ENCODE measurements at places on chromosomes 5 and 9.

- no peak for DNase-seq
Observed at GRCh38 chr5:145244788-145245187, 590.4 kb downstream of the PRELID2 start.

- DNase-seq: no peak
Observed at GRCh38 chr5:83000922-83001321, 76.3 kb downstream of the TMEM167A start.

GRCh38 chr5:157371655-157372471 lies 88.2 kb upstream of the NIPAL4 start:
- DNase-seq: no peak

GRCh38 chr5:135997673-135998335 lies 31.0 kb upstream of the TGFBI start:
- DNase-seq: no peak

DNA sequence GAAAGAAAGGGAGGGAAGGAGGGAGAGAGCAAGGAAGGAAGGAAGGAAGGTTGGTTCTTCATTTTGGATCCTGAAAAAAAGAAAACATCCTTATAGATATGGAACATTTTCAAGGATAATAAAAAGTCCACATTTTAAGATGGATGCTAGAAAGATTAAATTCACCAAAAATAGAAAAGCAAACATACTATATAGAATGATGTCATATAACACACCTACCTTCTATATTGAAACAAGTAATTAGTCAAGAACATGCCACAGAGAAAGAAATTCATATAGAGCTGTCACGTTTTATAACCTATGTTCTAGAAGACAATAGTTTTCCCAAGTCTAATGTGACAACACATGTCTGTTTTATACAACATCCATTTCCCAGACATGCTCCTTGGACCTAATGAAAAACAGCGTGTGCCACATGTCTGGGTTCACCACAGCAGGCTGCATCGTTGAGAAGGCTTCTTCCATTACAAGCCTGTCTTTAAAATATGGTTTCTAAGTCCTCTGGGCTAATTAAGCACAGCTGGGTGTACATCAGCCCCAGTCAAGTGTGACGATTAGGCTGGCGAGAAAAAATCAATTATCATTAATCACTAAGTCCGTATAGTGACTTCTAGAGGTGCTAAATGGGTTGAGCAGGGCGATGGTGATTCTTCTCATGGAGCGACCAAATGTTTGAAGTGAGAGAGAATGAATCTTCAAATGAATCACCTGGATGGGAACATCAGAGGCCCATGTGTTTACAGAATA lies 301.8 kb downstream of the TLE1 start:
- DNase-seq: no peak

- no peak for DNase-seq
Observed at GRCh38 chr5:558326-558725, 34.1 kb upstream of the SLC9A3 start.

DNA sequence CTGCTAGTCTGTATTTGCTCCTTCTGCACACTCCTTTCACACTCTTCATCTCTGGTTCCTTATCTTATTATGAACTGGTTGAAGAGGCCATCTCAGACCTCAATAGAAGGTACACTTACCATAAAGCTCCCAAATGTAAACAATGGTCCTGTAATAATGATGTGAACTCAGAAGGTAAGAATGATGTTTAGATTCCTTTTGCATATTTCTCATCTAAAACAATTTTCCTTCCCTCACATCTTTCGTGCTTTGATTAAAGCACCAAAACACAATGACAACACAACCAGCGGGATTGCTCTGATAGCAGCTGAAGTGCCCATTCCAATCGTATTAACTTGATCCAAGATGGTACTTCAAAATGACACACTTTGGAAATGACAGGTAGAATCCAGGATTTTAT lies 34.3 kb downstream of the NFIB start:
- DNase-seq: no peak

DNA sequence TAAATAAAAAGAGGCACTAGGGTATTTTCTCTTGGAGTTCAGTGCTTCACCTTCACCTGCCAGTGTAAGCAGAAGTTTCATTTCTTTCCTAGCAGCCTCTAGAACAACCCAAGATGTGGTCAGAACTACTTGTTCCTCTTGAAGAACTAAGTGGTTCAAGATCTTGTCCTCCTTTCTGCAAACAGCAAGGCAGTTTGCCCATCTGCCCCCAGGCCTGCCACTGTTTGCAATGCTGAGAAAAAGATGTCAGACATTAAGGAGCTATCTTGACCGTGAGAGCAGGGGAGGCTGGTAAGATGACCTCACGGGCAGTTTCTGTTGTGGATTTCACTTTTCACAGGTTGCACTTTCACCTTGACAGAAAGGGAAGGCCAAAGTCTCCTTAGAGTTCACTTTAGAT lies 52.0 kb upstream of the KLF4 start:
- no peak for DNase-seq

- no peak for DNase-seq
Observed at GRCh38 chr5:117800261-117800660, 1188.1 kb downstream of the DTWD2 start.

GRCh38 chr5:55917402-55918086 lies 66.4 kb downstream of the IL31RA start:
- DNase-seq: no peak

DNA sequence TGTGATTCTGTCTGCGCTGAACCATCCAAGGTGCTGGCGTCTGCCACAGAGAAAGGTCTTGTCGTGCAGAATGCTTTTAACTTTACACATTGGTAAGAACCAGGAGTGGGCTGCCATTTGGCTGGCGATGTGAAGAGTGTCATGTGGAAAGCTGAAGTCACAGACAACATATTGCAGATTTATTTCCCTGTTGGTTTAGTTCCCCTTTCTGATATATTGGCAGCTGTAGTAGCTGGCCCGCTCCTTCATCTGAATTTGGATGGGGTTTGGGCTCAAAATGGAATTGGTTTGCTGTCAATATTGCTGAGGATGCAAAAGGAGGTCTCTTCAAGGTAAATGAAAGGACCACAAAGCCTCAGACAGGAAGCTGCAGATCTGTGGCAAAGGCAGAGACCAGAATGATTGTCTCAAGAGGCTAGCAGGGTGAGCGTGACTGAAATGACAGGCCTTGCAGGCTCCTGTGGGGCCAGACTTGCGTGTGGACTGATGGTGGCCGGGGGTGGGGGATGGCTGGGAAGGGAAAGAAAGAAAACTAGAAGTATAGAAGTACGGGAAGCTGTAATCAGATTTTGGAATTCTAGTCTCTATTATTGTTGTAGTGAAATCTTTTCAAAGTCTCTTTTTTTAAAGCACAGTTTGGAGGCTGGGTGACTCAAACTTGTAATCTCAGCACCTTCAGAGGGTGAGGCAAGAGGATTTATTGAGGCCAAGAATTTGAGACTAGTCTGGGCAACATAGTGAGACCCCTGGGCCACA lies 25.1 kb upstream of the CD180 start:
- DNase-seq: peak; percentile 68

DNA sequence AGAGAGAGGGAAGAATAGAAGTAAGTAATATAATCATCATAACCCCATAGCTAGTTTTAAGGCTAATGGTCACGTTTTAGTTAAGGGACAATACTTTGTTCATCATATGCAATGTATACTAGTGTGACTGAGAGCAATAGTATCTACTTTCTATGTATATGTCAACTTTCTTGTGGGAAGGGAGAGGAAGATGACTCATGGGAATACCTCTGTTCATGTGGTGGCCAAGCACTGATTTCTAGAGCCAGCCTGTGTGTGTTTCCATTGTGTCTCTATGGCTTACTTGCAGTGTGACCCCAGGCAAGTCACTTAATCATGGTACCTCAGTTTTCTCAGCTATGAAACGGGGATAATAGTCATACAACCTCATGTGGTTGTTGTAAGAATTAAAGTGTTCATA lies 639.6 kb downstream of the CETN3 start:
- DNase-seq: no peak

GRCh38 chr9:114813717-114814418 lies 8.0 kb upstream of the TNFSF15 start:
- DNase-seq: no peak

DNA sequence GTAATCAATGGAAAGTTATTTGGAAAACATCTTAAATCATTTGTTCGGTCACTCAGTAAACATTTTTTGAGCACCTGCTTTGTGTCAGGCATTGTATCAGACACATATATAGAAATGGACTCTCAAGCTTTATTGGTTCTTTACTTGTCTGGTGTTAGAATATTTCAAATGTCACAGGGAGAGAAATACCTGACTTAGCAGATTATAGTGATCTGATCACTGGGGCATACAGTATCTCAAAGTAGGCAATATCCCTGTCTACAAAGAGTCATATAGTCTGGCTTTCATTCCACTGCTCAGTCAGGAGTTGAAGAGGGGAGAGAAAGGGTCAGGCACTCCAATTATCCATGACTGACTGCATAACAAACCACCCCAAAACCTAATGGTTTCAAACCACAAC lies 30.2 kb downstream of the ENTREP1 start:
- DNase-seq: no peak

GRCh38 chr9:84731696-84732095 lies 62.2 kb downstream of the NTRK2 start:
- DNase-seq: no peak

DNA sequence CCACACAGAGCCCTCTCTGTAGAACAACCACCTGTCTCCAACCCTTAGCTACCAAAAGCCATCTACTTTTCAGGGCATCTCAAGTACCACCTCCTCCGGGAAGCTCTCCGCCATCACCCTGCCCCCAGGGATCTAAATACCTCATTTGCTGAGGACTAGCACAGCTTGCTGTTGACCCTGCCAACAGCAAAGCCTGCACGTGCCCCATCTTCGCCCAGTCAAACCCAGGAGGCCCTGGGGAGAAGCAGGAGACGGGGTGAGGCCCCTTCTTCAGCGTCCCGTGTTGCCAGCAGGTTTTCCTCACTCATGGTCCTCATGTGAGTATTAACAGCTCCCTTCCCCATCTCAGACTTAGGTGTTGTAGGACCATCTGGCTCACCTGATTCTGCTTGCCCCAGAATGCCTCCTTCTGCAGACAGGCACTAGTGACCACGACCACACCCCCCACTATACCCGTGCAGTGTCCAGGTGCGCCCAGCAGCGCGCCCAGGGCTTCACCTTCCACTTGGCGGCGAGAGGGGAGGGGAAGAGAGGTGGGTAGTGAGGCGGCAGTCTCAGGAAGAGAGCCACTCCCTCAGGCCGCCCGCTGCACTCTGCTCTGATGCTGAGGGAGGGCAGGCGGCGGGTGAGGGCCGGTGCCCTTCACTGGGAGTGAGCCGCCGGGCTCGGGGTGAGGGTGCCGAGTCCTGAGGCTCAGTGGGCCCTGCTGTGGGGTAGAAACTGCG lies 11.1 kb downstream of the VAV2 start:
- DNase-seq: no peak

- no peak for DNase-seq
Observed at GRCh38 chr9:83406921-83407320, 131.3 kb downstream of the FRMD3 start.

- DNase-seq: no peak
Observed at GRCh38 chr9:106644661-106645060, 218.3 kb upstream of the ZNF462 start.

DNA sequence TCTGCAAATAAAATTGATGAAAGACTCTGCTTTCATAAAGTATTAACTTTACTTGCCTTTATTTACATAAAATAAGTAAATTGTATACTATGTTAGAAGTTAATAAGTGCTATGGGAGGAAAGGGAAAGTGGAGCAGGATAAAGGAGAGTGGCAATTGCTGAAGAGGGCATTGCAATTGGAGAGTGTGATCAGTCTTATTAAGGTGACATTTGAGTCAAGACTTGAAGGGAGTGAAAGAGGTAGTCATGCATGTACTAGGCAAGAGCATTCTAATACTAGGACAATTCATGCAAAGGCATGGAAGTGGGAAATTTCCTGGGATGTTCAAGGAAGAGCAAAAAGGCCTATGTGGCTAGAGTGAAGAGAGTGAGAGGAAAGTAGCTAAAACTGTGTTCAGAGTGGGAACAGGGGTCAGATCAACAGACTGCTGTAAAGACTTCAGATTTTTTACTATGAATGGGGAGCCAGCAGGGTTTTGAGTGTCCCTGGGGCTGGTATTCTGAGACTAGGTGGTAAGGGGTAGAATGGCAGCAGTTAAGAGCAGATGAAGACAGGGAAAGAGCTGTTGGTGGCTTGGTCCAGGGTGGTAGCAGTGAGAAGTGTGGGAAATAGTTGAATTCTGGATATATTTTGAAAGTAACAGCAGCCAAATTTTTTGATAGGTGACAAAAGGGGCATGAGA lies 182.3 kb upstream of the RIOK2 start:
- DNase-seq: no peak

DNA sequence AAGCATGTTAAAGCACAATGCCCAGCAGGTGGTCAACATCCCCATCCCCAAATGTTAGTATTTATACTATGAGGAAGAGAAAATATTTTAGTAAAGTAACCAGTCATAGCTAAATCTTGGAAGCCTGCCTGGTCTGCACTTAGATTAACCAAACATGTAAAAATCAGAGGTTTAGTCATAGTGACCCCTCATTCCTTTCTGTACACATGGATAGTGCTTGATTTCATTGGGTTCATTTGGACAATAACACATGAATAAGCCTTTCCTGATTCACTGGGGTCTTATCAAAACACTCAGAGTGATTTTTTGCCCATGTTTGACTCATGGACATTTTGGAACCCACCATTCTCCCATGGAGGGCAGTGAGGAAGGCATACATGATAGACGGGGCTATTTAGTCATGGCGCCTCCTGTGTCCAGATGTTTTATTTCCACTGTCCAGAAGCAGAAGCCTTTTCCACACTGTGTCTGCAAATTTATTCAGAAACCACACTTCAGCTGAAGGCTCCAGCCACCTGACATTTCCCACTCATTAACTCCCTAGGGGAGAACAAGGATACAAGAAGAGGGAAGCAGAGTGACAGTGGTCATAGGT lies 32.5 kb downstream of the OR1J1 start:
- no peak for DNase-seq

DNA sequence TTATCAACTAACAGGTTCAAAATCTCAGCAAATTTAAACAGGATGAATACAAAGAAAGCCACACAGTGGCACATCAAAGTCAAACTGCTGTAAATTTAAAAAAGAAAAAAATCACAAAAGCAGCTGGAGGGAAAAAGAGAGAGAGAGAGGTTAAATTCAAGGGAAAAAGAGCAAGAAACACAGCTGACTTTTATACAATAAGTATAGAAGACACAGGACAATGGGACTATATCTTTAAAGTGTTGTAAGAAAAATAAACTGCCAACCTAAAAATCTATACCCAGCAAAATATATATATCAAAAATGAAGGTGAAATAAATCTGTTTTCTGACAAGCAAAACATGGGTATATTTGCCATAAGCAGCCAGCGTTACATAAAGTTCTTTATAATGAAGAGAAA lies 261.5 kb downstream of the TLE1 start:
- no peak for DNase-seq

- no peak for DNase-seq
Observed at GRCh38 chr9:131237291-131237690, 39.0 kb downstream of the FAM78A start.

DNA sequence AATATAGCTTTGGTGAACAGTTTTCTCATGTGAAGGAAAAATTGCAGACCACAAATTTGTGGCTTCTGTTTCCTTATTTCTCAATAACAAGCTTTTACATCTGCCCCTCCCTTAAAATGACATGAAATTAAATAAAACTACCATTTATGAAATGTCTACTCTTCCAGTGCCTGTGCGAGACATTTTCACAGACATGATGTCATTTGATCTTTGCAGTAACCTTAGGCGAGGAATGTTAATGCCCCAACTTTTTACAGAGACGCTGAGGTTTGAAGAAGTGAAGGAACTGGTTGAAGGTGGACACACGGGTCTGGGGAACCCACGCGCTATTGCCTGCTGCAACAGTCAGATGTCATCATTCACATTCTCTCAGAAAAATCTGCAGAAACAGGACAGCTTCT lies 61.5 kb downstream of the OSTF1 start:
- DNase-seq: peak; percentile 28

GRCh38 chr5:175460126-175460525 lies 16.1 kb upstream of the DRD1 start:
- no peak for DNase-seq

- DNase-seq: no peak
Observed at GRCh38 chr9:95742821-95743220, 132.7 kb upstream of the ERCC6L2 start.

Data from CD4-positive, alpha-beta T cell treated with Interferon alpha-2 for 1 hour (primary cell).